ENCODE measurements at places on chromosomes 1 and 21.

DNA sequence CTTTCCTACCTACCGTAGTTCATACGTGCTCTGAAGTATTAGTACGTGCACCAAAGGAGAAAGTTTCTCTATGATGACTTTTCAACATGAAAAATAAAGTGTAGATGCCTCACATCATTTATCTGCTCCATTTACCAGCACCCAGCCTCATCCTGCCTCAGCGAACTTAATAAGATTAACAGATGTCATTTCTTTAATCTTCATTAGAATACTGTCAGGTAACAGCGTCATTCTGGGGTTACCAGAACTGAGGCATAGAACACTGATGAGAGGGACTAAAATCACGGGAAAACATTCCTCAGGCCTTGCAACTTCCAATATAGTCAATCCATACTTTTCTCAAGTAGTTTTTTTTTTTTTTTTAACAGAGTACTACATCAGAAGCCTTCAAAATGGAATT, 43.2 kb upstream of the DISC1 start:
- DNase-seq: no peak

DNA sequence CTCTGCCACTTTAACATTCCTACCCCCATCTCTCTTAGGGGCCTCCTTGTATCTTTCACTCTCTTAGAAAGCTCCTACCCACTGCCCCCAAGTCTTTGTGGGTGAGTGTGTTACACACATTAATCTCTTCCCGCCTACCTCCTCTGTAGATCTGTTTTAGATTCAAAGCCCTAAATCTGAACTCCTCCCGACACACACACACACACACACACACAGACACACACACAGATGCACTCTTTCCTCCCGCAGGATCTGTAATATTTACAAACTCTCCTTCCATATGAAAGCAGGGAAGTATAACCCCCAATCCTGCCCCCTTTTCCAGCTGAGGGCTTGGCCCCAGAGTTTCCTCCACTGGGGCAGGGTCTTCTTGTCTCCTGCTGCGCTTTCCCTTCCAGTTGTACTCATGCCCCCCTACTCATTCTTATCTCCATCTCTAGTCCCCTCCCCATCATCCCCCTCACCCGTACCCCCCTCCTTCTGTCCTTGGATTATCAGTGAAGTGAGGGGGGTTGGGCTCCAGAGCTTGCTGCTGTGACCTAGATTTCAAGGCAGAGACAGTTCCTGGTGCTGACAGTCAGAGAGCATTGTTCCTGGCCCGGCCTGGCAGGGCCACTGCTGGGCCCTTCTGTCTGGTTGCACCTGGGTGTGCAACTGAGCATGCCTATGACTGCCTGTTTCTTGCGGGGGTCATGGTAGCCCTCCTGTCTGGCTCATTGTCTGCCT, 4.3 kb downstream of the PEA15 start:
- no peak for DNase-seq

DNA sequence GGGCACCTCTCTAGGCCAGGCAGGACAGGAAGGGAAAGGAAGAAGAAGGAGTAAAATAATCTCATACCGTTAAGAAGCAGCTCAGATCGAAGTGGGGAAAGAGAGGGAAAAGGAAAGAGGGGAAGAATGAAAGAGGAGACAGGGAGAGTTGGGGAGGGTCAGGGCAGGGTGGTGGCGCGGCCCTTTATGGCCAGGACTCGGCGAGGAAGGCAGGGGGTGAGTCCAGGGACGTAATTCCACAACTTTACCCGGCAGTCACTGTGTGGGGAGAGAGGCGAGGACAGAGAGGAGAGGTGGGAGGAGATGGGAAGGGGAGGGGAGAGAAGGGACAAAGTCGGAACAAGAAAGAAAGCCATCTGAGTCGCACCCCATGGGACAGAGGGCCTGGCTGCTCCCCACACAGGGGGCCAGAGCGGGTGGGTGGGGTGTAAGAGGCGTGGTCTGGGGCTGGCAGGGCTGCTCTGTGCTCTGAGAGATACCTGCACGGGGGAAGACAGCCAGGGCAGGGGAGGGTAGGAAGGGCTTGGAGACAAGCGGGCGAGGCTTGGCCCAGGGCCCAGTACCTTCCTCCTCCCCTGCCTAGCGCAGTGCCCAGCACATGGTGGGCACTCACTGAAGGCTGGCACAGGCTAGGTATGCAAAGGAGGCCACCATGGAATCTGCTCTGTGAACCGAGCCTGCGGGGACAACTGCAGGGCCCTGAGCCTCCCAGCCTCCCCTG, 49.4 kb downstream of the KIF21B start:
- no peak for DNase-seq

DNA sequence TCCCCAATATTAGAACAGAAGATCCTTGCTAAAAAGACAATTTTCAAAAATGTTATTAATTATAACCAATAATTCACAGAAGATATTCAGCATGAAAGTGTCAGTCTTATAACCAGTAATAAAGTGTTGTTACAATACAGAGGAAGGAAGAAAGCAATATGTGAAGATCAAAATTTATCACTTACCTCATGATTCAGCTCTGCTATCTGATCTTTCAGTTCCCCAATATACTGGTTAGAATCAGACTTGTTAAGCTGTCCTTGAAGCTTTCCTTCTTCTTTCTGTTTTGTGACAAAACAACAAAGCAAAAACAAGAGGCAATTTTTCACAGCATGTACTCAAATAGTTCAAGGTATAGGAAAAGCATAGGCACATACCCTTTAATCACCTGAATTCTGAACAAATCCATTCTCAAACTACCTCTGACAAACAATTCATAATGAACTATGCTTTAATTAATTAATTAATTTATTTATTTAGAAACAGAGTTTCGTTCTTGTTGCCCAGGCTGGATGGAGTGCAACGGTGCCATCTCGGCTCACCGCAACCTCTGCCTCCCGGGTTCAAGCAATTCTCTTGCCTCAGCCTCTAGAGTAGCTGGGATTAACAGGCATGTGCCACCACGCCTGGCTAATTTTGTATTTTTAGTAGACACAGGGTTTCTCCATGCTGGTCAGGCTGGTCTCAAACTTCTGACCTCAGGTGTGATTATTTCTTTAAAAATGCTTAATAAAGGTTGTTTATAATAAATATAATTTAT, 76.9 kb upstream of the GFI1 start:
- DNase-seq: no peak

- DNase-seq: no peak
Measured at GRCh38 chr1:17112076-17112475, 7.2 kb downstream of the PADI2 start.

GRCh38 chr1:21255284-21255942, 34.9 kb downstream of the ECE1 start:
- peak; percentile 66 for DNase-seq

DNA sequence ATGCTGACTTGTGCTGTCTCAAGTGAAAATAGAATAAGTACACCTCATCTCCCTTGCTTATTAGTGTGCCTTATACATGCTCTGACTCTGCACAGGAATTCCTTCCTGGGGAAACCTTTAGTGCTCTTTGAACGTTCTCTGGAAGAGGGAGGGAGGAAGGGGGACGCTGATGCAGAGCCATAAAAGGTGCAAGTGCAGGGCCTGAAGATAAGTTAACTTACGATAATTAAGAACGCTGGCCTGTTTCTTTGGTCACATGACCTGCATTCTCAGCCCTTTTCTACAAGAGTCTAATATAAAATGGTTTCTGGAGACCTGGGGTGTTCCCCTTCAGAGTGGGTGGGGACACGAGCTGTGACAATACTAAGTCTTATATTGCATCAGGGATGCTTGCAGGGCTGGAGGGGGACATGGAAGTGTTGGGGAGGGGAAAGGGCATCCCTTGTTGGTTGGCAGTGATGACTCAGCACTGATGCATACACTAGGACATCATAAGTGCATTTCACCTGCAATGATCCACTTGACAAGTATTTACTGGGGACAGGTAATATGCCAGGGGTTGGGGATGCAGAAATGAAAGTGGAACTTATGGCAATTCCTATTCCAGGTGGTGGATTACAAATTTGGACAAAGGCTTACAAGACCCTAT, 26.3 kb upstream of the KIAA0040 start:
- no peak for DNase-seq

GRCh38 chr1:245679821-245680780, 525.3 kb downstream of the KIF26B start:
- DNase-seq: no peak

- no peak for DNase-seq
Measured at GRCh38 chr1:201282931-201283829, at the start of gene PKP1. Gene PKP1, plus strand, starts transcription at chr1:201283506. Its CDS starts 197 bp downstream, at chr1:201283703.

DNA sequence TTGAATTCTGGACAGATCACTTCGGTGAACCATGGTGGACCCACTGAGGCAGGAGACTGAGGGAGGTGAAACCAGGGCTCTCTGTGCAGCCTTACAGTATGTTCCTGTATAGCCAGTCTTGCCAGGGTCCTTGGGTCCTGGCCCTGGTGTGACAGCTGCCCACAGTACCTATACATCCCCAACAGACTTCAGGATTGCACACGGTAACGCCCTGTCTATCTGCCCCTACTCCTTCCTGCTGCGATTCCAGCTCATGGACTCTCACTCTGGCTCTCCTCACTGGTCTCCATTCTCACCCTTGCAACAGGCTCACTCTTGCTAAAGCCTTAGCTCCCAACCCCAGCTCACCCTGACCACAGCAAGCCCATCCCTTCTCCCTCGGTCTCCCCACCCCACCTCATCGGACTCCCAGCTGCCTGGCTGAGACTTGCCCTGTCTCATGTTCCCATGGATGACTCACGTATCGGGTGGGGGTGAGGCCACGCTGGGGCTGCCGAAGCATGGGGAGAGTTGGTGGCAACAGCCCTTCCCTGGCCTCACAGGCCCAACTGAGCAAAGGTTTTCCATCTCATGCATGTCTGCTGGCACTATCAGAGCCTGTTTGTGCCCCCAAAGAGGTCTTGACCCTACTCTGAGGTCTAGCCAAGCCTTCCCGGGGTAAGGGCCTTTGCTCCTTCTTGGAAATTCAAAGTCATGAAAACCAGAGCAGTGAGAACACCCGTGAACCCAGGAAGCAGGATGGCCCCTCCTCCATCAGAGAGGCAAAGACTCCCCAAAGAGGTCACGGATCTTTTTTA, 7.1 kb downstream of the PHLDA3 start:
- no peak for DNase-seq

DNA sequence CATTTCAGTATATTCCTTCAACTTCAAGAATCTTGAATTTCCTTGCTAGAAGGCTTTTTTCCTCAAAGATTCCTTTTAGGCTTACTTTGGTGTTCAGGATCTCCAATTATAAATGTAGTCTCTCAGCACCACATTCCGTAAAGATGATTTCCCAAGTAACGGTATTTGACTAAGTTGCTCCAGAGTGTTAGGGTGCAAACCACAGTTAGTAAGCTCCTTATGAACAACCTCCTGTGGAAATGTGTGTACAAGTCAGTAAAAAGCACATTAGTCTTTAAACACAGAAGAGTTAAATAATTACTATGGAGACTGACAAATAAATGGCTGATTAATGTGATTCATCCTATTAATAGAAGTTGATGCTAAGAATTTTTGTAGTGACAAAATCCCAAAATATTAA, 10.3 kb downstream of the DONSON start:
- DNase-seq: no peak

GRCh38 chr1:38062361-38063288, 16.0 kb upstream of the POU3F1 start:
- DNase-seq: no peak

- DNase-seq: no peak
Measured at GRCh38 chr1:171279678-171280077, 31.4 kb downstream of the FMO1 start.

- DNase-seq: no peak
Measured at GRCh38 chr1:95095833-95096217, 21.3 kb upstream of the TLCD4 start.

- DNase-seq: no peak
Measured at GRCh38 chr1:17520041-17520440, 19.5 kb upstream of the ARHGEF10L start.

DNA sequence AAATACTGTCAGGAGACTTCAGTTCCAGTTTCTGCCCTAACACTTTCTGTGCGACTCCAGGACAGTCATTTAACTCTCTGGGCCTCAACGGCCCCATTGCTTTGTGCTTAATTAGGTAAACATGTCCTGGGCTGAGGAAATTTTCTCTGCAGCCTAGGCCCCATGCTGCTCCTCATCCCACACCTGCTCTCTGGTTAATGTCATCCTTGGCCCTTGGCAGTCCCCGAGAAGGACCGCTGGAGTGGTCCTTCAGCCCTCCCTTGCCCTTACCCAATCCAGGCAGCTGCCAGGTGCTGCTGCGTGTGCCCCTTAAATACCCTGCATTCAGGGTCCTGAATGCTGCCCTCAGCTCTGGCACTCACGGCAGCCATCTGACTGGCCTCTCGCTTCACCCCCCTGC, 18.7 kb downstream of the UBL4B start:
- no peak for DNase-seq

GRCh38 chr1:228811712-228812305, 76.5 kb downstream of the RHOU start:
- DNase-seq: no peak

DNA sequence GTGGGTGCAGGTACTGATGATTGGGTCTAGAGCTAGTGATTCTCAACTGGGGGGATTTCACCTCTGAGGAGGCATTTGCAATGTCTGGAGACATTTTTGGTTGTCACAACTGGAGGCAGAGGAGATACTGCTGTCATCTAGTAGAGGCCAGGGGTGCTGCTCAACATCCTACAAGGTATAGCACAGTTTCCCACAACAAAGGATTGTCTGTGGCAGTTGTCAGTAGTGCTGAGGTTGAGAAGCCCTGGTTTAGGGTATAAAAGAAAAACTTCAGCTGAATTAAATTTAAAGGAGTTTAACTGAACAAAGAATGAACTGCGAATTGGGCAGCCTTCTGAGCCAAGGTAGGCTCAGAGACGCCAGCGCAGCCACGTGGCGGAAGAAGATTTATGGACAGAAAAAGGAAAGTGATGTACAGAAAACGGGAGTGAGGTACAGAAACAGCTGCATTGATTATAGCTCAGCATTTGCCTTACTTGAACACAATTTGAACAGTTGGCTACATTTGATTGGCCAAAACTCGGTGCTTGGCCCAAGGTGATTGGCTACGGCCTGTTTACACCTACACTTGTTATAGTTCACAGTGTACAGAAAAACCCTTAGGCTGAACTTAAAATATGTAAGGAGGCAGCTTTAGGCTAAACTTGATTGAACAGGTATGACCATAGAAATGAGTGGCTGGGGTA, 40.4 kb downstream of the MPZL1 start:
- no peak for DNase-seq

- no peak for DNase-seq
Measured at GRCh38 chr1:53811414-53811851, 26.7 kb downstream of the NDC1 start.

GRCh38 chr1:226960256-226960655, 20.2 kb downstream of the COQ8A start:
- no peak for DNase-seq

- DNase-seq: no peak
Measured at GRCh38 chr1:25134801-25135461, 97.4 kb downstream of the SYF2 start.

DNA sequence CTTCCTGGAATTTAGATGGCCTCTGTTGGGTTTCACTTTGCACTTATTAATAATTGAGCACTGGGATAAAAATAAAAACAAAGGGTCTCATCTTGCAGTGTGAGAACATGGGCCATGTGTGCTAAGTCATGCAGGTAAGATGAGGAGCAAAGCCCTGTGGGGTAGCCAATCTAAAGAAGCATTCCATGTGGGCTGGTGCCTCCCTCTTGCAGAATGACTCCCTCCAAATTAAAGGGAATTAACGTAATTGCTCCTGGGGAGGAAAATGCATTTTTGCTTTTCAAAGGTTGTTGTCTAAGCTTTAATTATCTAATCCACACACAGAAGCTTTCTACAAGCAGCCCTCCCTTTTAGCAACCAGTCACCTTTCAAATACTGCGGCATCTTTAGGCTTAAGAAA, 69.8 kb downstream of the CDC14A start:
- no peak for DNase-seq

GRCh38 chr1:70057500-70057899, 147.9 kb downstream of the LRRC40 start:
- no peak for DNase-seq
